CD4-positive, alpha-beta T cell treated with Interleukin-4 for 4 hours (primary cell): ENCODE measurements at places on chromosomes 7 and 10.

DNA sequence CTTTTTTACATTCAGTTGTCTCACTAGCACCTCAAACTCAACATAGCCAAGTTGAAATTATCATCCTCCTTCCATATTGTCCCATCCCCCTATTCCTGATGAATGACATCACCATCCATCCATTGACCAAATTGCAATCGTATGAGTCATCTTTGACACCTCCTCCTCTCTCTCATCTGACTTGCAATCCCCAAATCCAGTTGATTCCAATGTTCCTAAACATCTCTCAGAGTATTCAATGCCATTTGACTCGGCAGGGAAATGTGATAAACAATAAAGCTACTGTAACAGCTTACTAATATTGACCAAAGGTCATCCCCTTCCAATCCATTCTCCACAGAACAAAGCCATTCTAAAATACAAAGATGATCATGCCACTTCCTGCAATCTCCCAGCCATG, 1047.8 kb downstream of the NRG3 start:
- no peak for DNase-seq

DNA sequence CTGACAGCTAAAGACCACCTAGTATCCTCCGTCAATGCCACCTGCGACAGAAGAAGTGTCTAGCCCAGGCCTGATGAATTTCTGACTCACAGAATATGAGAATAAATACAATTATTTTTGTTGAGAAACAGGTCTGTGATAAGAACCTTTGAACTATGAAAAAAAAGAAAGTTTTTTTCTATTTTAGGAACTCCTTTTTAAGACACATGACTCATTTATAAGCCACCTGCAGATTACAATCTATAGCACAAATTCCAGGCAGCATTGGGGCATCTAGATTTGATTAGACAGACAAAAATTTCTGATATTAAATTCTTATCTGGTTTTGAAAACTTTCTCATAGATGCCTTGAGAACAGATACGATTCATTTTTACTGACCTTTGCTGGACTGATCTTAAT, 256.7 kb upstream of the LYZL1 start:
- no peak for DNase-seq

DNA sequence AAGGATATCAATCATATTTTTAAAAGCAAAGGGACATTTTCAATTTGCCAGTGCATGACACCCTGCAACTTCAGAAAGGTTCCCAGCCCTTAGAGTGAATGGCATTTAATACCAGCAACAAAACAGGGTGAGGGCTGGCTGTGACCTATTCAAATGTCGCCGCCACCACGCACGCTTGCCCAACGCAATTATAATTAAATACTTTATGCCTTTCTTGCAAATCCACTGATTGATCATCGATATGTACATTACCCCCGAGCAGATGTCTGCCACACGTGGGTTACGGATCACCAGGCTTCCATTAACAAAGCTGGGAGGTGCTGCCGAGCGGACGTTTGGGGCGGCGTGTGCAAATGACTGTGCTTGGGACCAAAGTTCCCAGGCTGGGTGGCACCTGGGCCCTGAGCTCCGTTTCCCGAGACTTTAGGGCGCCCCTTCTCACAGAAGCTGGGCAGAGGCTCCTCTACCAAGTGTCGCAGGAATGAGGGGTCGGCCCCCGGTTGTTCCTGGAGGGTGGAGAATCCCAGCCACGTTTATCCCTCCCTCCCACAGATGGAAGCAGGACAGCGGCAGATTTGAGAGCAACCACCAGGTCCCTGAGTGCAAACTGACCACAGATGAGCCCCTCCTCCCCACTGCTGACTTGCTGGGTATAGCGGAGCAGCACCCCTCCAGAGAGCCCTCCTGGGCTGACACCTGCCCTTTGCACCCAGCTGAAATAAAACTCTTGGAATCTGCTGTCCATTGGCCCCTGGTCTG, 3.9 kb downstream of the FOXL3 start:
- no peak for DNase-seq

DNA sequence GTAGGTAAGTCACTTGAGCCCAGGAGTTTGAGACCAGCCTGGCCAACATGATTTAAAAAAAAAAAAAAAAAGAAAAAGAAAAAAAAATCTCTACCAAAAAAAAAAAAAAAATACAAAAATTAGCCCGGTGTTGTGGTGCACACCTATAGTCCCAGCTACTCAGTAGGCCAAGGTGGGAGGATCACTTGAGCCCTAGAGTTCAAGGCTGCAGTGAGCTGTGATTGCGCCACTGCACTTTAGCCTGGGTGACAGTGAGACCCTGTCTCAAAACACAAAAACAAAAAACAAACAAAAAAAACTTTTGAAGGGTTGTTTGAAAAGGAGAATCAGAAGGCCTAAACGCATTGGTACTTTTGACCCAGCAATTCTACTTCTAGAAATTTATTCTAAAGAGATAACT, 13.7 kb downstream of the TLL2 start:
- no peak for DNase-seq

DNA sequence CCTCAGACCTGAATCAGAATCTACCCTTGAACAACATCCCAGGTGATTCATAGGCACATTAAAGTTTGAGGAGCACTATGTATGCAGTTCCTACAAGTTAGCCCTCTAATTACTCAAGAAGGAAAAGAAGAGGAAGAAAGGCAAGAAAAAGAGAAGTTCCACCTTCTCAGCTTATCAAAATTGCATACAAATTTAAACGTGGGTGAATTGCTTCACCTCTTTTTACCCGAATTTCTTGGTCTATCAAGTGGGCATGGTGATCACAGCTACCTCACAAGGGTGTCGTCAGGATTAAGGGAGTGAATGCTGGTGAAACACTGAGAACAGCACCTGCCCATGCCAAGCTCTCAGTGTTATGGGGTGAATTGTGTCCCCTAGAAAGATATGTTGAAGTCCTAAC, 43.8 kb upstream of the PAPSS2 start:
- no peak for DNase-seq

GRCh38 chr10:9868499-9868898, 1149.2 kb upstream of the CELF2 start:
- no peak for DNase-seq

DNA sequence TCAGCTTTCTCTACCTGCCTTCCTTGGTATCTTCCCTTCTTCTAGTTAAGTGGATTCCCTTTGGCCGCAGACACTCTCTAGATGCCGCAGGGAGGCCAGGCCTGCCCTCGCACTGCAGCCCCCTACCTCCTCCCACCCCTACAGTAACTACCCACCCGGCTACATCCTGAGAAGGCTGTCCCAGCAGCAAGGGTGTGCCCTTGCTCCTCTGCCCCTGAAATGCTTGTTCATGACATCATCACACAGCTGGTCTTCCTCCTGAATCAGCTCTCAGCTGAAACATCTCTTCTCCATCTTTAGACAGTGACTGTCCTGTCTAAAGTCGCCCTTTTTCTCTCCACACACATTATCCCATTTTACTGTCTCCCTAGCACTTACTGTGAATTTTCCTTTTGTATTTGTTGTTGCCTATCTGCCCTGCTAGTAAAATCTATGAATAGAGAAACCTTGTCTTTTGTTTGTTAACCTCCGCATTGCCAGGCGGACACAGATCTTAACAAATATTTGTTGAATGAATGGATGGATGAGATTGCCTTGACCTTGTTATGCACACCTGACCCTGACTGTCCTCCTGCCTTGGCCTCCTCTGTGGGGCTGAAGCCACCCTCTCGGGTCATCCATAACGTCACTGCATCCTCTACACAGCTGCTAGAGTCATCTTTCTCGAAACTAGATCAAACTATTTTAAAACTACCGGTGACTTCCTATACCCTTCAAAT, 108.9 kb upstream of the GATA3 start:
- DNase-seq = no peak

DNA sequence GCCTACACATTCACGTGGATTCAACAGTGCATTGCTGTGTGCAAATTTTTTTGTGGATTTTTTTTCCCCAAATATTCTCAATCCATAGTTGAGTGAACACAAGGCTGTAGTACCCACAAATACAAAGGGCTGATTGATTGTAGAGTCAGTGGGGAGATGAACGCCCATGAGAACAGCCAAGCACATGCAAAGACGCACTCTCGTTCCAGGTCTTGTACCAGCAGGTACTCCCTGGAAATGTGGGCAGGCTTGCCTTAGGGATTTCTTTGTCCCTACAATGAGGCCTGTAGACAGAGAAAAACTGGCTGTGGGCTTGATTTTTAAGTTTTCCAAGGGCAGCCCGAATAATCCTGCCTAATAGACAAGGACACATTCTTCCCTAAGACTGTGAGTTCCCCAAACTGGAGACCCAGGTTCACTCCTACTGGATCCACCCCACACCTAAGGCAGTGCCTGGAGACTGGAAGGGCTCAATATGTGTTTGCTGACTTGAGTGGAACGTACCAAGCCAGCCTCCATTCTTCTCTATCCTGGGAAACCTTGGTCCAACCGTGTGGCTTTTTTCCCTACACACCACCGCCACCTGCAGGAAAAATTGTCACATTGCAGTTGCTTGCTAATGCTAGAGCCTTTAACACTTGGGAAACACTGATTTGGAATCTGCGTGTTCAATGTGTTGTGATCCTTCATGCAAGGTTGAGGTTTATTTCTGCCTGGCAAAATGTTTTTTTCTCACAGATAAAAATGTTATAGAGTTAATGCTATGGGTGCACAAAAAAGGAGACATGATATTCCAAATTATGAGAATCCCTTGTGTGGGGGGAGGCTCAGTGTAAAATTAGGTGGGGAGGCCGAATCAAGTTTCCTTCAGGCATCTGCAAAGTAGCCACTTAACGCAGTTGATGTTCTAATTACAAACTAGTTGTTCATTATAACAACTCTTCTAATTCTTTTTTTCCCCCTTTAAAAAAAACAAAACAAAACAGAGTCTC, 49.3 kb downstream of the PPP1R17 start:
- DNase-seq = no peak

GRCh38 chr10:12971001-12971788, 30.3 kb downstream of the CCDC3 start:
- DNase-seq = no peak
